ENCODE measurements at places on chromosomes 5 and 9. TPM values are rescaled to one million over a fixed set of nuclear protein-coding genes. Genes with fewer than 3 reads are reported as not detected.

GRCh38 chr5:138458856-138459255, 6.4 kb upstream of the EGR1 start:
- no peak for DNase-seq

- no peak for DNase-seq
These were observed 6.1 kb downstream of the SETX start for GRCh38 chr9:132348676-132349075.

GRCh38 chr5:84961193-84961592, 576.5 kb upstream of the EDIL3 start:
- DNase-seq = no peak

TRPM6 gene
- not detected for polyA plus RNA-seq

DNA sequence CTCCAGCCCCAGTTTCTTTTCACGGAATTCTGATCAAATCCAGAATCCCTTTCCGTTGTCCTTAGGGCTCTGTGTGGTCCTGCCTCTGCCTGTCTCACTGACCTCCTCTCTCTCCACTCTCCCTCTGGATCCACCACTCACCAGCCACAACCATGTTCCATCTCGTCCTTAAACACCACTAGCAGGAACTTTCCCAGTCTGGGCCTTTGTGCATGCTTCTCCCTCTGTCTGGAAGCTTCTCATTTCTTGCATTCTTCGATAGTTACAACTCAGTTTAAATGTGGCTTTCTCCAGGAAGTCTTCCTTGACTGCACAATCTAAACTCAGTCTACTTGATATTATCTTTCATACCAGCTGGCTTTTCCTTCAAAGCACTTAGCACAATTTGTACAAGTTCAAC, 117.7 kb upstream of the MSX2 start:
- DNase-seq = no peak

DNA sequence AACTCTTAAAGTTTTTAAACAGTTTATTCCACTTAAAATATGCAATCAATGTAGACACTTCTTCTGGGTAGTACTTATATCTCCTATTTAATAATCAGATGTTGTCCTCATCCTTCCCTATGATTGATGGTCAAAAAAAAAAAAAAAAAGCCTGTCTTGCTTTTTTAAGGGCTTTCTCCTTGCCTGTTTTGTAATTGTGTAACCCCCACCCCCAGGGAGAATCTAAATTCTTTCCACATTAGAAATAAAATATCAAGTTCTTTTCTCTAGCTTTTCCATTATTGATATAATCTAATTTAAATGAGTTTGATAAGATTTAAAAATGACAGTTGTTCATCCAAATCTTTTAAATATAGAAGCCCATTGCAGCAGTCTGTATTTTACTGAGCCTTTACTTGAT, 119.7 kb downstream of the CHSY3 start:
- no peak for DNase-seq
